NB4 (cell line): ENCODE measurements at places on chromosomes 2 and 18.

DNA sequence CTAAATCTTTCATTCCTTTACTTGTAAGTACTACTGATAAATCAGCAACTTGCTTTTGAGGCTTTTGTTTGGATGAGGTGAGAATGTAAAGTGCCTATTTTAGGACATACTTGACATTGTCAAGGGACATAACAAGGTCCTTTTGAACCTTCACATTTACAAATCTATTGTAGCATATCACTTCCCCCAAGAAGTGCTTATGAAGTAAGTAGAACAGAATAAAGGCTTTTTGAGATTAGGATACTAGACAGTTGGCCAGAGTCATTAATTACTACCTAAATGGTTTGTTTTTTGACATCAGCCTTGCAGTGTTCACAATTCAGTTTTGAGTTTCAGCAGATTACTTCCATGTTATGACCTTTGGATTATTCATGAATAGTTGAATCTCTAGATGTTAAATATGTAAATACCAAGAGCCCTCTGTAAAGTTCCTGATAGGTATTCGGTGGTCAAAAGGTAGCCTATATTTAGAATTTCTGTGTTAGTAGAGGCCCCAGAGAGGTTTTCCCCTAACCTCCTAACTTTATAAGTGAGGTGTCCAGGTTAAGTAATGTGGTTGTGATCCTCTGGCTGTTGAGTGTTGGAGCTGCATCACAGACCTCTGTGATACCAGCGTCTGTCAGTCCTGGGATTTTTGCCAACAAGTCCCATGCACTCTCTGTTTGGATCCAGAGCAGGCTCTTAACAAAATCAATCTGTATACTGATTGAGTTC lies 67.2 kb downstream of the LCLAT1 start:
- DNase-seq: no peak

DNA sequence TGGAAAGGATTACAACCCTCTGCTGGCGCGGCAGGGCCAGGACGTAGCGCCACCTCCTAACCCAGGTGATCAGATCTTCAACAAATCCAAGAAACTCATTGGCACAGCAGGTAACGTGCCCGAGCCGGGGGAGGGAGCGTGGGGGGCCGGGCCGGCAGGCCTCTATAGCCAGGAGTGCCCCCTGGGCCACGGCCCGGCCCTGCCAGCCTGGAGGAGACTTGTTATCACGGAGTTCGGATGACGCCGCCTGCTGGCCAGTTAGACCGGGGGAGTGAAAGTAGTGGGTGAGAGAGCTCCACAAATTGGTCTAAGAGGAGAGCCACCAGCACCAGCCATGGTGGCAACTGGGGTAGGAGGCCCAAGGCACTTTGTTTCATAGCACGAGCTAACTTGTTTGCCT lies 8.6 kb upstream of the TMEM214 start:
- DNase-seq: no peak

DNA sequence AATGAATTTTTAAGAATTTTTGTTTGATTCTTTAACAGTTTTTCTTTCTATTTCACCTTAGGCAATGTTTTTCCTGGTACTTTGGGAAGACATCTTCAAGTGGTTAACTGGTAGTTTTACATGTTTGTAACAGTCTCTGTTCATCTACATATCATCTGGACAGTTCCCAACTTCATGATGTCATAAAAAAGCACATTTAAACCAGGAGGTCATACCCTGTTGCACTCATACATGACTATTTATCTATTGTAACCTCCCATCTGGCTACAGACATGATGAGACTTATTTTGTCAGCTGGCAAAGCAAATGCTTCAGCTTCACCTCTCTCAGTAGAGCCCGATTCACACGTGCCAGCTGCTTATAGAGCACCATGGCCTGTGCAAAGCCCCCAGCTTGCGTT lies 99.8 kb upstream of the YPEL5 start:
- DNase-seq: no peak

- DNase-seq: no peak
These were observed 89.5 kb upstream of the ZNF519 start for GRCh38 chr18:14221689-14222088.

DNA sequence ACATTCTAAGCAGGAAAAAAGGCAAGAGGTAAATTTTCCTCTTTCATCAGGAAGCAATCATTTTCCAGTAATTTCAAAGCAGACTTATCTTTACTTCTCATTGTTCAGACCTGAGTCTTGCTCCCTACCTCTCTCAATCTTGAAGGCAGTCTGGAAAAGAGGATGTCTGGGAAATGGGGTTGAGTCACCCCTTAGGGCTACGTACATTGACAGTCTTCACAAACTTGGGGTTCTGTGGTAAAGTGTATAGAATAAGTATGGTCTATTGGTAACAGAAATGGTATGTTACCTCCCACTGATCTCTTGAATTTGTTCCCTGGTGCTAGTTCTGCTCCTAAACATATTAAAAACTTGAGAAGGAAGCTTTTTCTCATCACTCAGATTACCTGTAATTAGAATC lies 361.3 kb downstream of the SS18 start:
- no peak for DNase-seq

- peak; percentile 44 for DNase-seq
These were observed 2.7 kb downstream of the YPEL5 start for GRCh38 chr2:30149513-30149912.

- no peak for DNase-seq
These were observed 2.3 kb upstream of the GATA6 start for GRCh38 chr18:22167091-22167470.

DNA sequence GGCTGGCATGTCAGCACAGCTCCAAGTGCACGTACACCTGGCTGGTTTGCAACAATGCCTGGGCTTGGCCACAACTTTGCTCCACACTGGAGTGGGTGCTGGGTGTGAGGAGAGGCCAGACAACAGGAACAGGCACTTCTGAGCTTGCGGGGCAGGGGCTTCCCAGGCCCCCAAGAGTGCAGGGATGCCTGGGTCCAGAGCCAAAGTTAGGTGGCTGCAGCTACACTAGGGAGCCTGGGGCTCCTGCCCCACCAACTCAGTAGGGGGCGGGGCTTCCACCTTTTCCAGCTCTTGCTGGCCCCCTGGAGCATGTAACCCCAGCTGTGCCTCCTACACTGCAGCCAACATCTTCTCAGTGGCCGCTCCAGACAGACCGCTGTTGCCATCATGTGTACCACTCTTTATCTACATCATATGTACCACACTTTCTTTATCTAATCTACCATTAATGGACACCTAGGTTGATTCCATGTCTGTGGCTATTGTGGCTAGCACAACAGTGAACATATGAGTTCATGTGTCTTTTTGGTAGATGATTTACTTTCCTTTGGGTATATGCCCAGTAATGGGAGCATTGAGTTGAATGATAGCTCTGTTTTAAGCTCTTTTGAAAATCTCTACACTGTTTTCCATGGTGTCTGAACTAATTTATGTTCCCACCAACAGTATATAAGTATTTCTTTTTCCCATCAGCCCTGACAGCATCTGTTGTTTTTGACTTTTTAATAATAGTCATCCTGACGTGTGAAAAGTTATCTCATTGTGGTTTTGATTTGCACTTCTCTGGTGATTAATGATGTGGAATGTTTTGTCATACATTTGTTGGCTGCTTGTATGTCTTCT lies 87.9 kb downstream of the ZNF804A start:
- DNase-seq: no peak

DNA sequence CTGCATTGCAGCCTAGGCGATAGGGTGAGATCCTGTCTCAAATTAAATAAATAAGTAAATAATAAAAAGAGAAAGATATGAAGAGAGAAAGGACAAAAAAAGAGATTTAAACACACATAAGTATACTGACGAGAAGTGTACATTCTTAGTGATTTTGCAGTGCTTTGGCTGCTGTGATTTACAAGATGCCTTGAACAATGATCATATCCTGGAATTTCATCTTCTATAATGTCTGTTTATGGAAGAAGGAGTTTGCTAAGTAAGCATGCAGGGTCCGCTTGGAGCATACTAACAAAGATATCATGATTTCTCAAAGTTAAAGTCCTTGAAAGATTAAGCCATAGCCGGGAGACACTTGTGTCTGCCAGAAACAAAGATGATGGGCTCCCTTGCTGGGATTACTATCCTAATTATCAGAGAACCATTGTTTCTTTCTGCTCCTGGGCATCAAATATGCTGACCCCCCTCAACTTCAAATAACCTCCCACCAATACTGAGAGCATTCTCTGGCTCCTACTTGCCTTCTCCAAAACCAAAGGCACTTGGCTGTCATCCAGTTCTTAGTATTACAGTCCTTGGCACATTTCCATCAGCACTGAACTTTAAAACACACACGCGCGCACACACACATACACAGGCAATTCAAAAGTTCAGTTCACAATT lies 47.5 kb upstream of the STAM2 start:
- DNase-seq: no peak
